ENCODE measurements at places on chromosomes 12 and 14.
A peak's percentile ranks its signal among the peaks of the same experiment; 100 is the strongest.

GRCh38 chr14:65153101-65153500, 50.8 kb upstream of the MAX start:
- no peak for DNase-seq

GRCh38 chr12:18567787-18568186, 170.0 kb downstream of the PLCZ1 start:
- no peak for DNase-seq

DNA sequence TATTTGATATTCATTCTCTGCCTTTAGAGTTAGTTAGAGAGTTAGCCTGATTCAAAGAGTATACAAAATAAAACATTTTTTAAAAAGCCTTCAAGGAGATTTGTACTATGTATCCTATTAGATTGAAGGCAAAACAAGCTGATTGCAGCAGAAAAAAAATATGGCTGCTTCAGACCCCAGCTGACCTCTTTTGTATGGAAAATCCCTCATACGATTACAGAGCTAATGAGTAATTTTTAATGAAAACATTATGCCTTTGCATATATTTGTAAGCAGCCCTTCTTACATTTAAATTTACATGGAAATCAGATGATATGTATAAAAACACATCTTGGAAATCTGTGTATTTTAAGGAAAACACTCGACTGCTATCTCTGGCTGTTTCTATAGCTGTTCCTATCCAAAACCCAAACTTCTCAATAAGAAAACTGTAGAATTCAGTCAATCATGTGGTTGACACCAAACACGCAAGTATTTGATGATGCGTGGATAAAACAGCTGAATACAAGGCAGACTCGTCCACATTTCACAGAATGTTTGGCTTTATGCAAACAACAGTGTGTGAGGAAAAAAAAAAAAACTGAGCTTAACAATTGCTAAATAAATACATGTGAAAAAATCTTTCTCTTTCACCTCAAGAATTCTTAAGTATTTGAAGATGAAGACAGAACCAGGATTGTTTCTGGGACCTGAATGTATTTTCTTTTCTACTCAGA, 275.3 kb downstream of the EGLN3 start:
- no peak for DNase-seq

DNA sequence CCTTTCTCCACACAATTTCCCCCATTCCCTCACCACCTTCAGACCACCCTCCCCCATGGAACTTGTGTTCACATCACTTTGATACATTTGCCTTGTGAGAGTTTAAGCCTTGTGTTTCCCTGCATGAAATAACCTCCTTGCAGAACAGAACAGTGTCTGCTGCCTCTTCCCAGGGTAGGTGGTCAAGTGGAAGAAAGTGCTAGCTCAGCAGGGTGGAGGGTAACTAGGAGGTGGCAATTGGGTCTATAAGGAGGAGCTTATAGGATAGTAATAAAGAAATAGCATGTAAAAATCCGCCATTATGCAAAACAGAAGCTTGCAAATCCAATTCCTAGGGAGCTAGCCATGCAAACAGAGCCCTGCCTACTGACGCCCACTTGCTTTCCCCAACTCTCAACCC, 13.9 kb upstream of the KRT8 start:
- no peak for DNase-seq

DNA sequence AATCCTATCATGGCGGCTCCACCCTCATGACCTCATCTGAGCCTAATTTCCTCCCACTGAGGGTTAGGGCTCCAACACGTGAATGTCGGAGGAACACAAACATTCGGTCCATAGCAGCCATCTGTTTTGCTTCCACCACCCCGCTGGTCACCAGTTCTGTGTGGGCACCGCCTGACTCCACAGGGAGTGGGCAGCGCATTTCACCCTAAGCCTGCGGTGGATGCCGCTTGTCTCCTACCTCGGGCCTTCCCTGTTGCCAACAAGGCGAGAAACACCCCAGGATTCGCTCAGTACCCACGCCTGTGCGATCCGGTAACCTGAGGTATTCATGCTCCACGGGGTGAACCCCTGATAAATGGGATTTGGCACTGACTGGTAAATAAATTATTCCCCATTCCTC, 95.2 kb upstream of the PPP2R5C start:
- no peak for DNase-seq

DNA sequence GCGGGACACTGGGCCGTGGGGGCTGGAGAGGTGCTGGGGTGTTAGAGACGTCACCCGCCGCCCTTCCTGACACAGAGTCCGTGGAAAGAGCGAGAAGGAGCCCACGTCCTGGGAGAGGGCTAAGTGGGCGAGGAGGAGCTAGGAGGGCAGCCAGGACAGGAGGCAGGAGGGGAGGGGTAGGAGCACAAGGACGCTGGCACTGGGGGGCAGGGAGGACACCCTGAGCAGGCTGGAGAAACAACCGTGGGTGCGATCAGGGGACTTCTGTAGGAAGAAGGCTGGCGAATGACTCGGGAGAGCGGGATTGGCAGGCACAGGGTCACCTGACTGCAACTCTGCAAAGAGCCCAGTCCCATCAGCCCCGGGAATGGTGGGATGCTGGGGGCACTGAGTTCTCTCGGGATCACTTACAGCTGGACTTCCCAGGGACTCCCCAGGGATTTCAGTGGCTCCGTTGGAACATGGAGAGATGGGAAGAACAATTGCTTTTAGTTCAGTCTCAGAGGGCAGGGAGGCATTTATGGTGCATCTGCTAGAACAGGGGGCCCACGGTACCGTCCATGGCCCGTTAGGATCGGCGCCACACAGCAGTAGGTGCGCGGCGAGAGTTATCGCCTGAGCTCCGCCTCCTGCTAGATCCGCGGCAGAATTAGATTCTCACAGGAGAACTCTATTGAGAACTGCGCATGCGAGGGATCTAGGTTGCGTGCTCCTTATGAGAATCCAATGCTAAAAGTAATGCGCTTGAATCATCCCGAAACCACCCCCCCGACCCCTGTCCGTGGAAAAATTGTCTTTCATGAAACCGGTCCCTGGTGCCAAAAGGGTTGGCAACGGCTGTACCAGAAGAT, 24.3 kb downstream of the UBR7 start:
- DNase-seq: peak; percentile 40

- DNase-seq: no peak
These were observed 32.0 kb downstream of the PTPN11 start for GRCh38 chr12:112450725-112451124.

GRCh38 chr12:68580911-68581310, 29.8 kb upstream of the RAP1B start:
- DNase-seq: no peak

DNA sequence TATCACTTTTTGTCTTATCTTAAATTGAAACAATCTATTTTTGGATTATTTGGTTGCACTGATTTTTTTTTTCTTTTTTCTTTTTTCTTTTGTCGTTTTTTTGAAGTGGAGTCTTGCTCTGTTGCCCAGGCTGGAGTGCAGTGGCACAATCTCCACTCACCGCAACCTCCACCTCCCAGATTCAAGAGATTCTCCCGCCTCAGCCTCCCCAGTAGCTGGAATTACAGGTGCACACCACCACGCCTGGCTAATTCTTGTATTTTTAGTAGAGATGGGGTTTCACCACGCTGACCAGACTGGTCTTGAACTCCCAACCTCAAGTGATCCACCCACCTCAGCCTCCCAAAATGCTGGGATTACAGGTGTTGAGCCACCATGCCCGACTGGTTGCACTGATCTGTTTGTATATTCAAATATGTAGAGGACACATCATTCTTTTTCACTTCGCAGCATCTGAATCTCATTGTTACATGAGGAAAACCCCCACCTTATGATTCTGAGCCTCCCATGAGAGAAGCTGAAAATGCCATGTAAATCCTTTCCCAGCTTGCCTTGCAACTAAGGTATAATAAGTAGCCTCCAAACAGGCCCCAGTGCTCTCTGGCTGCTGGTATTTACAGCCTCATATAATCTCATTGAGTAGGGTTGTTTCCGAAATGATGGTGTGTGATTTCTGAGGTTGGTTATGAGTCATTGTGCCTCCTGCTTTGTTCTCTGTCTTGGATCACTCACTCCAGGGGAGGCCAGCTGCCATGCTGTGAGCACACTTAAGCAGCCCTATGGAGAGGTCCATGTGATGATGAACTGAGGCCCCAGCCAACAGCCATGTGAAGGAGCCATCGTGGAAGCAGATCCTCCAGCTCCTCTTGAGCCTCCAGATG, 5.2 kb upstream of the HSP90B1 start:
- peak; percentile 56 for DNase-seq

- DNase-seq: peak; percentile 14
These were observed 706 bp upstream of the DIO2 start for GRCh38 chr14:80212023-80212397.

DNA sequence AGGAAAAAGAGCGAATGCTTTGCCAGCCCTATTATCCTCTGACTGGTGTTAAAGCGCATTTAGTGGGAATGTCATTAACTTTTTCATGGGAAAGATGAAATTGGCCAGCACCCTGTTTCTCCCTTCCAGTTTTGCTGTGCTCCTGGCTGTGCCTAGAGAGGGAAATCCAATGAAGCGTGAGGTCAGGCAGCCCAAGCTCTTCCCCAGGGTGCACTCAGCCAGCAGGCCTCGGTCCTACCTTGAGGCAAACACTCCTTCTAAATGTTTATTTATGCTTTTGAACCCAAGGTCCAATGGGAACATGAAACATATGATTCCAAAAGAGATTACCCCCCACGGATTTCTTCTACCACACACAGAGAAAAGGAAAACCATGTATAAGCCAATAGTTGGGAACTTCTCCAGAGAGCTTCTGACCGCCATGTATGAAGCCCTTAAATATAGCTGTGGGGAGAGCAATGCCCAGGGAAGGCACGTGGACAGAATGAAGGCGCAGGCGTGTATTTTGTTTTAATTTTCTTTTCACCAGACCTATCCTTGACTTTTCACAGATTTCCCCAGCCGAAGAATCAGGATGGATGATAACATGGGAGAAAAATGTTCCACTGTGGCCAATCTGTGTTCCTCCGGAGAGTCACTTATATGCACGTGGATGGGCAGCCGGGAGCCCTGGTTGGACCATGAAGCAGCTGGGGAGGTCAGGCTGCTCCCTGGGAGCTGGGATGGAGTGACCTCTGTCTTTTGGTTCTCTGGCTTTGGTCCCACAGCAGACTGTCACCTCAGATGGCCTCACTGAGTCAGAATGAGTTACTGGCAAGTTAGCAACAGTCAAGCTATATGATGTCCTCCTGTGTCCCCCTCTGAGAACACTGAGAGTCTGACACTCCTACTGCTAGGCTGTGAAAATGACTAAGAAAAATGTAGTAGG, 37.3 kb downstream of the GPR135 start:
- no peak for DNase-seq

DNA sequence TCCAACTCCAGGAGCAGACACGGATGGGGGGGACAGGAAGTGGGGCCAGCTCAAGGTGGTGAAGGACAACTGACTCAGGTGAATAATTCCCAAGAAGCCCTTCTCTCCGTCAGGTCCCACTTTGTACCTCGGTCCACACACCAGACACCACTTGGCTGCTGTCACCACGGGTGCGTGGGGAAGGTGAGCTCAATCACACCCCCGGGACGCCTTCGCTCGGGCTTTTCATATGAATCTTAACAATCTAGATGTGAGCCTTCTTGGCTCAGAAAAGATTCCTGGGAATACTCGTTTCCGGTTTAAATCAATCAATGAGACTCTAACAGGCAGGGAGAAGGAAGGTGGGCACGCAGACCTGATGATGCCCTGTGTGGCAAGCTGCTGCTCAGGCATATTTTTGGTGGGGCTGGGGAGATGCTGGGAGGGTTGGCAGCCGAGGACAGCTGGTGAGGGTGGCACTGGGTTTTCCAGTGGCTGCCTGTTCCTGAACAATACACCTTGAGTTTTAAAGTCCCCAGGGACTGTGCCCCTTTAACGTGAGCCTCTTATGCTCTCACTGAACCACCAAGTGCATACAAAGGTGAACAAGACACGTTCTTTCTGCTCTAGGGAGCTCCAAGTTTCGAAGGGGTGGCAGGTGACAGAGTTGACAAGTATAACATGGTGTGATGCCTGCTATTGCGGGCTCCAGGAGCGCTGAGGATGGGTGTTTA, 5.1 kb downstream of the TESC start:
- DNase-seq: no peak

GRCh38 chr14:84254290-84254689, 1275.7 kb upstream of the FLRT2 start:
- no peak for DNase-seq

- no peak for DNase-seq
These were observed 59.1 kb downstream of the LRP6 start for GRCh38 chr12:12207746-12208145.

- DNase-seq: no peak
These were observed 5.1 kb downstream of the LMBR1L start for GRCh38 chr12:49105504-49106084.

GRCh38 chr14:59905188-59905587, 14.8 kb upstream of the LRRC9 start:
- no peak for DNase-seq

DNA sequence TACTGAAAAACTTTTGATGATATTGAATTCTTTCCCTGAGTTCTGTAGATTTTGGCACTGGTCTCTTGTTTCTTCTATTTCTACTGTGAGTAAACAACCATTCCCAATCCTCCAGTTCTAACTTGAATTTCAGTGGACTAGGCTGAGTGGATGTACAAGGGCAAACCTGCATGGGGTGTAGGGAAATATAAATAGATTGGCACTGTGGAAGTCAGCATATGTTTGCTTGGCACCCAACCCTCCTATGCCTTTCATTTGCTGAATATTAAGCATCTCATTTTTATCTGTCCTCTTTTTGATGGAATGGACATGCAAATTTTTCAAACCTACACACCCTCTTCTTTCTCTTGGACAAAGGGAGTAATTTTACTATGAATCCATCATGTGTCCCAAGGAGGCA, 828.3 kb downstream of the DIO2 start:
- DNase-seq: no peak

DNA sequence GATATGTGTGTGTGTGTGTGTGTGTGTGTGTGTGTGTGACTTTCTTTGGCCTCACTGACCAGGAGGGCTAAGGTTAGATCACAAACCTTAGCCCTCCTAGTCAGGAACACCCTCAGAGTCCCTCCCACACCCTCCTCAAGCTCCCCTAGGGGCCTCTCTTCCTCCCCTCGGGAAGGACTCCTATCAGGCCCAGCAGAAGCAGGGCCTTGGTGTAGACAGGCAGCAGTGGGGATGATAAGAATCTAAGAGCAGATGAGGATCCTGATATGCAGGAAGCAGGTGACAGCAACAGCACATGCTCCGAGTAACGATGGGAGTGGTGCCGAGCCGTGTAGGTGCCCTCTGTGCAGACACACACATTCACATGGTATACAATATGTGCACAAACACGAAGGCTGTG, 20.7 kb downstream of the PLEK2 start:
- DNase-seq: no peak

GRCh38 chr14:71243697-71244096, 336.4 kb downstream of the PCNX1 start:
- DNase-seq: no peak

- peak; percentile 80 for DNase-seq
These were observed 738 bp downstream of the CKAP4 start for GRCh38 chr12:106246891-106247673.

DNA sequence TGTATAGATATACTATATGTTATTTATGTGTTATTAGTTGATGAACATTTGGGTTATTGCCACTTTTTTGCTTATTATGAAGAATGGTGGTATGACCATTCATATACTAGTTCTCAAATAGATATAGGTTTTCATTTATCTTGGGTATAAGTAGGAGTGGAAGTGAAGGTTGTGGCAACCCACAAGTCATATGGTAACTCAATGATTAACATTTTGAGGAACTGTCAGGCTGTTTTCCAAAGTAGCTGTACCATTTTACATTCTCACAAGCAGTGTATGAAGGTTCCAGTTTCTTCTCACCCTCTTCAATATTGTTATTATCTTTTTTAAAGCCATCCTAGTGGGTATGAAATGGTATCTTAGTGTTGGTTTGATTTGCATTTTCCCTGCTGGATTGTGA, 19.0 kb upstream of the MSRB3 start:
- no peak for DNase-seq
